ENCODE measurements at places on chromosomes 5 and 9. TPM values are rescaled to one million over a fixed set of nuclear protein-coding genes. Genes with fewer than 3 reads are reported as not detected.
A peak's percentile ranks its signal among the peaks of the same experiment; 100 is the strongest.

GRCh38 chr9:127007638-127008037 lies 93.1 kb downstream of the RALGPS1 start:
- no peaks in the 10 kb centered on the region for H3K27me3 ChIP-seq
- no peaks in the 10 kb centered on the region for H3K36me3 ChIP-seq
- H3K4me3 ChIP-seq = no peak overlapping the region
- H3K4me1 ChIP-seq = peaks cover 4% of the 10 kb centered on the region
- no peak for DNase-seq

The RNF14 gene
- 69.8 TPM for total RNA-seq

- no peak overlapping the region for H3K27ac ChIP-seq
- no peaks in the 10 kb centered on the region for H3K27me3 ChIP-seq
- no peak overlapping the region for H3K4me3 ChIP-seq
- H3K4me1 ChIP-seq = no peaks in the 10 kb centered on the region
- no peak for DNase-seq
- H3K36me3 ChIP-seq = no peaks in the 10 kb centered on the region
Observed at GRCh38 chr9:135029871-135030565, 57.5 kb upstream of the OLFM1 start.

- peak; percentile 46 for DNase-seq
- H3K27ac ChIP-seq = peak overlapping the region; percentile 62
- H3K4me3 ChIP-seq = no peak overlapping the region
- H3K4me1 ChIP-seq = no peaks in the 10 kb centered on the region
- H3K27me3 ChIP-seq = no peaks in the 10 kb centered on the region
Observed at GRCh38 chr9:117783828-117784227, 79.6 kb downstream of the TLR4 start.

The NUTM2F gene
- total RNA-seq = not detected

- no peak overlapping the region for H3K4me3 ChIP-seq
- no peaks in the 10 kb centered on the region for H3K27me3 ChIP-seq
- H3K4me1 ChIP-seq = no peaks in the 10 kb centered on the region
Observed at GRCh38 chr5:93359296-93359959, 221.6 kb downstream of the NR2F1-AS1 start.

- no peak for DNase-seq
- H3K27ac ChIP-seq = no peak overlapping the region
- H3K4me1 ChIP-seq = no peaks in the 10 kb centered on the region
- no peaks in the 10 kb centered on the region for H3K36me3 ChIP-seq
Observed at GRCh38 chr9:124654431-124654830, 116.7 kb downstream of the NR6A1 start.

DNA sequence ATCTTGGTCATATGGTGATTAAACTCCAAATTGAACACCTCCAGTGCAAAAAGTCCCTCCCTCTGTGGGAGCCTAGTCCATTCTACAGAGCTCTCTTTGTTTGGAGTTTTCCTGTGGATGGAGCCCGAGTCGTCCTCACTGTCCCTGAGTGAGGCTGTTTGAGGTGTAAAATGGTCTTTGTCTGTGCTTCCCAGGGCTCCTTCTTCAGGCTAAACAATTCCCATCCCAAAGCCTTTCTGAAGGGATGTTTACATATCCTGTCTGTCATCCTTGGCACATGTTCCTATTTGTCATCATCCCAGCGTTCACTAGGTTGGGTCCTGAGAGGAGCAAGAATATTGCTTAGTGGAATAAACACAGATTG lies 68.9 kb downstream of the COL27A1 start:
- H3K4me1 ChIP-seq = no peaks in the 10 kb centered on the region
- no peaks in the 10 kb centered on the region for H3K36me3 ChIP-seq
- no peaks in the 10 kb centered on the region for H3K27me3 ChIP-seq

DNA sequence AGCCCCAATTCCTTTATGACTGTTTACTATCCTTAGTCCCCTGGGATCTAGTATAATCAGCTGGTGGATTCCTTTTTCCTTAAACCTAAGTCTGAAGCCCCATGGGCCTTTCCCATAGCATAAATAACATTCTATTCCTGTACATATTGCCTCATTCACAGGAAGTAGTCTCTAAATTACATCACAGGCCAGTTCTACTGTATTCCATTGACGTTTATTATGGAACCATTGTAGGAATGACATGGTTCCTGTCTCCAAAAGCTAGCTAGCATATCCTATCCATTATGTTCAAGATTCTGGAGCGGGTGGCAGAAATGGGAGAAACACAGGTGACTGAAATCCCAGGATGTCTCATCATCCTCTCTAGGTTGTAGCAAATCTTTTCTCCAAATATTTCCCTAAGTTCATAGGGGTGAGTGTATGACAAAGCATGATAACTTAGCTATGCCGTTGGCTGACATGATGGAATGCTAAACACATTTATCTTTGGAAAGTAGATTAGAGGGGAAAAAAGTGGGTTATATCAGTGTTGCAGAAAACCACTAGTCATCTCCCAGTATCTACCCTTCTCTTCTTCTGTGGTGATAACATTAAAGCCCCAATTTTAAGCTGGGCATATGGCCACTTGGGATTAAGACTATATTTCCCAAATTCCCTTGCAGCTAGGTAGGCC lies 140.1 kb downstream of the FGF1 start:
- H3K36me3 ChIP-seq = no peaks in the 10 kb centered on the region
- no peak overlapping the region for H3K27ac ChIP-seq
- no peaks in the 10 kb centered on the region for H3K27me3 ChIP-seq
- no peaks in the 10 kb centered on the region for H3K4me1 ChIP-seq

GRCh38 chr9:113538131-113538530 lies 74.6 kb downstream of the RGS3 start:
- H3K36me3 ChIP-seq = peaks cover 6% of the 10 kb centered on the region
- no peaks in the 10 kb centered on the region for H3K27me3 ChIP-seq
- no peak overlapping the region for H3K27ac ChIP-seq
- no peaks in the 10 kb centered on the region for H3K4me1 ChIP-seq
- H3K4me3 ChIP-seq = no peak overlapping the region
